Stimulated activated CD8-positive, alpha-beta memory T cell treated with anti-CD3 and anti-CD28 coated beads, Interleukin-7, amount 100 ng/mL, for 1 hour (primary cell): ENCODE measurements at places on chromosomes 6 and 20.

DNA sequence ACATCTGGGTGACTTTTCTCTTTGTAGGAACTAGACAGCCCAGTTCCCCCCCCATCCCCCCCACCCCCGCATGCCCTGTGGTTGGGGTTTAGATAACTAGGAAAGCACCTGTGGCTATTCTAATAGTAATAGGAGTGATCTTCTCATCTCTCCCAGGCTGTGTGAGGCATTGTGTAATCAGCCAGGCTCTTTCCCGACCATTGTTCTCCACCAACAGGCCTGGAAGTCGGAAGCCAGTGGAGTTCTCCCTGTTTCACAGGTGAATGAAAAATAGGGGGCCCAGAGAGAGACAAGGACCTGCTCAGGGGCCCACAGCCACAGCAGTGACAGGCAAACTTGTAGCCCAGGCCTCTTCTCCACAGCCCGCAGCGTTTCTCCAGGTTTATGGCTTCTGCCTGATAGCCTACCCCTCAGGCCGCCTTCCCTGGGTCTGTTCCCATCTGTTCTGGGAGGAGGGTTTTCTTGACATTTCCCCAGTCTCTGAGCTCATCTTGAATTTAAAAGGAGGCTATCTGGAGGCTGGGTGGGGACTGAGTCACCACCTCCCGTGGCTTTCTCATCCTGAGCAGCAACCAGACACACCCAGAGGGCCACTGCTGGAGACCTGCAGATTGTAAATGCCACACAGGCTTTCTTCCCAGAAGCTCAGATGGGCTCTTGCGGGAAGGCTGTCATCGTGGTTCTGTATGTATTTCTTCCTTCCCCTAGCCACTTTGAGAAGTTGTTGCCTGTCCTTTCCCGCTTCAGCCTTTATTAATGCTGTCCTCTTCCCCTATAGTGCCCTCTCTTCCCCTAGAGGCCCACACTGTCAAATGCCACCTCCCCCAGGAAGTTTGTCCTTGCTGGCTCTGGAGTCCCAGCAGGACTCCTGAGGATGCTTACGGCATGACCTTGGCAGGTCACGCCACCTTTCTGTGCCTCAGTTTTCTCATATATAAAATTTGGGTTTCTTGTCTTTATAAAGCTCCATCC is 75.9 kb upstream of the MYL9 start:
- no peak for DNase-seq

DNA sequence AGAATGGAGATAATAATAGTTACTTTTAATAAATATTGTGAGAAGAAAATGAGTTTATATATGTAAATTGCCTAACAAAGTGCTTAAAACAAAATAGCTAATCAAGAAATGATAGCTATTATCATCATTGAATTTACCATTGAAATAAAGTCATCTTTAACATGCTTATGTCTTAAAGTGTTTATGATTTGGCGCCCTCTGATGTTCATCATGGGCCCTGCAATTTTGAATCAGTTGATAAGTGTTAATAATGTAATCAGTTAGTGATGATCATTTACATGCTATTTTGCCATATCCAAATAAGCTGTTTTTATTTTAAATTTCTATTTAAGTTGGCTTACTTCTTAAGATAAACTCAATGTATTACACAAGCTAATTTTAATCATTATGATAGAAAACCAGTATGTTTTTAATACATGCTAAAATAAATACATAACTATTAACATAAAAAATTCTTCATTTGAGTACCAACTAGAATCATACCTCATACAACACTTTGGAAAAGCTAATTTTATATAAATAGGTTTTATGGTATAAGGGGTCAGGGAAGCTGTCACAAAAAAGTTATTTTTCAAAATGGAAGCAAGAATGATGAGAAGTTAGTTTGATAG is 39.2 kb upstream of the TPD52L1 start:
- no peak for DNase-seq

- DNase-seq, result no peak
Observed at GRCh38 chr6:7542874-7543624, 1.6 kb downstream of the DSP start.

- DNase-seq, result no peak
Observed at GRCh38 chr20:31638317-31638716, 605 bp downstream of the COX4I2 start.

DNA sequence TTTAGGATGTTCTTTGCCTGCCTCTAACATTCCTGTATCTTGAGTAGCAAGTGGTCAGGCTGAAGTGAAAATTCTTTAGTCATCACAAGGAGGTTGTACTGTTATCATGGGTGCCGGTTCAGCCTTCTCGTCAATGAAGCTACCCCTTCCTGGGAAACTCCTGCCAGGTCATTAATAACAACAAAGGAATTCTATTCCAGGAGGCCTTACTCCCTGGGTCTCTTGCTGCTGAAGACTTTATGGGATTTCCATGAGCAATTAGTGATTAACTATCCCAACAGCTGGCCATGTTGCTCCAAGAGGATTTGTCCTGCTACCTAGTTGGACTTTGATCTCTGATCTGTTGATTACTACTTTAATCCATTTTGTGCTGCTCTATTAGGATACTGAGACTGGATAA is 62.7 kb upstream of the ELOVL5 start:
- DNase-seq, result no peak

DNA sequence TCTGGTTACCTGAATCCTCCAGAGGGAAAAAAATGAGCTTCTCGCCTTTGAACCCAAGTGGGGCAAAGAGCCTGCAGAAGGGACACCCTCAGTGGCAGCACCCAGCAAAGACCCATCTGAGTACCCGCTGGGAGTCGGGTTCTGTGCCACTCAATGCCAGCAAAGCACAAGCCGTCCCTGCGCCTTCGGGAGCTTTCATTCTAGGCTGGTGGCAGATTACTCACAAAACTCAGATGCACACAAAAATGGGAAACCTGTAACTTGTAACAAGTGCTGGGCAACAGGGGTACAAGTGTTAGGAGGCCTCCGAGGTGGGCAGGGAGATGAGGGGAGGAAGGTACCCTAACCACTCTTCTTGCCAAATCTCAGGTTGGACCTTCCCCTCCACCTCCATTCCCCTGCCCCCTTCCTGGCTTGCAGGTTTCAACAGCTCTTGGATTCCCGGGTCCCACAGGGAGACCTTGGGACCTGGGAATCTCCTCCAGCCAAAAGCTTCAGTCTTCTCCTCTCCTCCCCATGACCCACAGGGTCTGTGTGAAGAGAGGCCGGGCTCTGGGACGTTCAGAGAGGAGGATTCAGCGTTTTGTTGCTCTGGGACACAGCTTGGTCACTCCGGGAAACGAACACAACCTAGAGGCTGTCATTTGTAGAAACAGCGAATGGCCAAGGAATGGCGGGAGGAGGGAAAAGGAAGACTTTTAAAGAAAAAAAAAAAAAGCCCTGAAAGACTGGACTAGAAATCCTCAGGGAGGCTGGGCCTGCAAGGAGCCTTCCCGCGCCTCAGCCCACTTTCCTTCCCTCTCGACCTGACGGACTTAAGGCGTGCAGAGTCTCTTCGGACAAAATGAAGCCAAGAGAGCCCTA is 1.2 kb upstream of the PARD6B start:
- no peak for DNase-seq

GRCh38 chr6:18389479-18389878 is 2.3 kb downstream of the RNF144B start:
- no peak for DNase-seq

DNA sequence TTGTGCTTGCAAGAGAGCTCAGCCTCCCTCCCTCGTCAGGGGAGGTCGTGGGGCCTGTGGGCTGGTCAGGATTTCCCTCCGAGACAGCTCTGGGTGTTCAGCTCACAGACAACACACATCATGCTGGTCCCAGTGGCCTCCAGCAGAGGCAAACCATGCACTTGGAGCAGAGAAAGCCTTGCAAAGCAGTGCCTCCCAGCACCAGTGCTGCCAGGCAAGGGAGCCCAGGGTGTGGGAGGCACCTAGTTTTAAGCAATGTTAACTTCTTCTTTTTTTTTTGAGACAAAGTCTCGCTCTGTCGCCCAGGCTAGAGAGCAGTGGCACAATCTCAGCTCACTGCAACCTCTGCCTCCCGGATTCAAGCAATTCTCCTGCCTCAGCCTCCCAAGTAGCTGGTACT is 34.0 kb upstream of the INSM1 start:
- no peak for DNase-seq

DNA sequence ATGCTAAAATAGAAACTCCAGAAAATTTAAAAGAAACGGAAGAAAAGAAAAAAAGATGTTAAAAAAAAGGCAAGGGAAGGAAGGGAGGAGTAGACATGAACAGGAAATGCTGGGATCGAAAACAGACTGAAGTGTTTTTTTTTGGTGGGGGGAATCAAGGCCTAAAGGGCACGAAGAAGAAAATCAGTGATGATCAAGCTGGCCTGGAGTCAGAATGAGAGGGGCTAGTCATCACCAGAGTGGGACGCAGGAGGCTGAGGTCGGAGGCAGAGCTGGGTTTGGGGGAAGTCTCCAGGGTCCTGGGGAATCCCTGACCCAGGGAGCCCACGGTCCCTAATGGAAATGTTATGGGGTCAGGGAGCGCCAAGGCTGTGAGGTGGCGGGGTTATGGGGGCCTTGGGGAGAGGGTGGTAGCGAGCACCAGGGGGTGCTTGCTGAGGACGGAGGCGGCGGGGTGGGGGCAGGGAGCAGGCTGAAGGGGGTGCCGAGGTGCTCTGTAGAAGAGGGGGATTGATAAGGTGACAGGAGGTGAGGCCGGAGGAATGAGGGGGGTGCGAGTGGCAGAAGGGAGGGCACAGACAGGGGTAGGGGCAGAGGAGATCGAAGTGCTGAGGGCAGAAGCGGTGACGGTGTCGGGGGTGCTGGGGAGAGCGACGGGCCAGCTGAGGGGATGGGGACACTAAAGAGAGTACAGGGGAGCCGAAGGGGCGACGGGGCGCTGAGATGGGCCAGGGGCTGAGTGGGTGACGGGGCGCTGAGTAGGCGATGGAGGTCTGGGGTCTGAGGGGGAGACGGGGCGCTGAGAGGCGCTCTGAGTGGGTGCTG is 684 bp downstream of the ZNFX1 start:
- DNase-seq, result peak; percentile 13

DNA sequence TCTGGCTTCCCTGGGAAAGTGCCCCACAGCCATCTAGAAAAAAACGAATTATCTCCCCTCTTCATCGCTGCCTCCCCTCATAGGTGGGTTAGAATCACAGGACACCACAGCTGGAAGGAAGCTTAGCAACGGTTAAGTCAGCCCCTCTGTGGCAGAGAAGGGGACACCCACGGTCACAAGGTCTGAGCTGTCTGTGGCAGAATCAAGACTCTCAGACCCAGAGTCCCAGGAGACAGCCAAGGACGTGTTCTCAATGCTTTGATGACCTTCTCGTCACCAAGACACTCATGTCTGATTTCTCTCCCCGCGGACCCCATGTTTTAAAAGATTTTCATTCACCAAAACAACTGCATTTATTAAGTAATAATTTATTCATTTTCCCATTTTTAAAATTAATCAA is 221.5 kb downstream of the NRN1 start:
- no peak for DNase-seq

GRCh38 chr6:167394339-167394738 is 69.5 kb downstream of the TTLL2 start:
- no peak for DNase-seq

GRCh38 chr20:10388597-10388996 is 45.4 kb downstream of the MKKS start:
- no peak for DNase-seq

DNA sequence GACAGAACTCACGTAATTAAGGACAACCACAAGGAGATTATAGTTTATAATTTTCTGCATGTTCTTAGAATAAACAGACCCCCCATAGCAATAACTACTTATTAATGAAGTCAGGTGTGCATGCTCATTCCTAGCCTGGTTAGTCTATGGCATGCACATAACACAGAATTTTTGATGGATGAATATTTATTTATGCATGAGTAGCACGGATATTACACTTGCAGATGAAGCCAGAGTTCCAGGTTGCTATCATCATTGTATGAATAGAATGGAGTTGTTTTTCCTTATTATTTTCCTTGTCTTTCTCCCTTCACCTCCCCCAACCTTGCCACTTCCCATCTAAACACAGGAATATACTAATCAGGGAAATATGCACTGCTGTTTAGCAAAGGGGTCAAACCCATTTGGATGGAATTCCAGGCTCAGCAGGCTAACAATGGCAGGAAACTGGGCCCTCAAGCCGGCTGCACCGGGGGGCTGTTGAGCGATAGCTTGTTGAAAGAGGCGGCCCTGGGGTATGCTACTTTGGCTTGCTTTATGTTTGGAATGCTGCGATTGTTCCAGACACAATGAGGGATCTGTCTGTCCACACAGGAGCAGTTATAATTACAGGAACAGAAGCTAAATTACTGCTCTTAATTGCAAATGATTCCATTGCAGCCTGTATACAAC is 112.6 kb downstream of the TMEM170B start:
- no peak for DNase-seq

- DNase-seq, result no peak
Observed at GRCh38 chr20:15544742-15545141, 1028.5 kb downstream of the KIF16B start.

DNA sequence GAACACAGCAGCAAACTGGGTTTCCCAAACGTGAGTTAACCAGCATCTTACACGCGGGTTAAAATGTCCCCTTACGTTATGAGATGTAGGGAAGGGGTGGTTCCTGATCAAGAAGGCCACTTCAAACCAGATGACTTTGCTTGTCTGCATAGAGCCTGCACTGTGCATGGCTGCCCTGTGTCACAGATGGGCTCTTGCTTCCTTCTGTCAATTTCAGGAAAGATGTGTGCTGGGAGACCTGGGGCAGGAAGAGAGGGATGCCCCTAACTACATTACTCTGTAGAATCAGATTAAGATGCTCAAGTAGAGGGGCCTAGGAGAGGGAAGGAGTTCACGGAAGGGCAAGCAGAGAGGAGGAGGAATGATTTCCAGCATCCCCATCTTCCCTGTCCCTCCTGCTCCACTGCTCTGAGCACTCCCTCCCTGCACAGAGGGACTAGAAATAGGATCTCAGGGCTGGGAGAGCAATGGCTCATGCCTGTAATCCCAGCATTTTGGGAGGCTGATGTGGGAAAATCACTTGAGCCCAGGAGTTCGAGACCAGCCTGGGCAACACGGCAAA is 63.5 kb upstream of the ZMYND8 start:
- no peak for DNase-seq

DNA sequence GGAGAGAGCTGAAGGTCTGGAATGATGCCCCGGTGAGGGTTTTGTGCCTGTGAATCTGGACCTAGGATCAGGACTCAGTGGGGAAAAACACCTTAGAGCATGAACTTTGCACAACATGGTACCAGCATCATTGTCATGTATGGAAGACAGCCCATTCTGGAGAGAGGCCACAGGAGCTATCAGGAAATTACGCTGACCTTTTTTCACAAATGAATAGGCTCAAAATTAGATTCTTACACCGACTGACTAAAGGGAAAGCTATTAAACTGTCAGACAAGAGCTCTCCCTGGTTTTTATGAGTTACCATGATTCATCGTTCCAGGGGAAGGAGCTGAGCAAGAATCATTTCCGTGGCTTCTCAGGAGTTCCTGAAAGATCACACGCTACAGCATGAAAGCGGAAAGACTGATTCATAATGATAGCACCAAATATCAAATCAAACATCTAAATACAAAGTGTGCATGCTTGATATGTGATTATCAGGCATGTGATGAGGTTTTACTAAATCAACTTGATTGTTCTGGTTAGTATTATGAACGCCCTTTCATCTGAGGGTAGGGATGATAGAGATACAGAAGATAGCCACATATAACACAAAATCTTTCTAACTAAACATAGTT is 224.9 kb upstream of the SMLR1 start:
- DNase-seq, result no peak
